ENCODE measurements at places on chromosomes 7 and 10. TPM values are rescaled to one million over a fixed set of nuclear protein-coding genes. Genes with fewer than 3 reads are reported as not detected.
A peak's percentile ranks its signal among the peaks of the same experiment; 100 is the strongest.

DNA sequence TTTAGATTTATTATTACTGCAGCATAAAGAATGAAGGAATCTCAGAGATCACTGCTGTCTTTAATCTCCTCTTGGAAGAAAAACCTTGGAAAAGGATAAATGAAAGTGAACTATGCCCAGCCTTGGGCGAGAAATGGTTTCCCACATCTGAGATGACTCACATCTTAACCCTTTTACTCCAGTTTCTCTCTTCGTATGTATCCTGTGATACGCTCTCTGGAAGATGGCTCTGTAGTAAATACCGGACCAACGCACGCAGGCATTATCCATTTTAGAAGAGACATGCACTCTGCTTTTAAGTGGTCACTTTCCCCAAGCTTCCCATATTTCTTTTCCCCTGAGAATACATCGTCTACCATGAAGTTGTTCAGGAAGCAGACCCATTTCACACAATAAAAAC lies 207.3 kb upstream of the BMPER start:
- H3K4me1 ChIP-seq = no peaks in the 10 kb centered on the region
- no peak for DNase-seq
- no peaks in the 10 kb centered on the region for H3K27me3 ChIP-seq
- no peak overlapping the region for H3K27ac ChIP-seq
- no peak overlapping the region for H3K4me3 ChIP-seq

- H3K27me3 ChIP-seq = peaks cover 2% of the 10 kb centered on the region
- H3K4me1 ChIP-seq = no peaks in the 10 kb centered on the region
- no peak overlapping the region for H3K27ac ChIP-seq
- no peaks in the 10 kb centered on the region for H3K36me3 ChIP-seq
- no peak overlapping the region for H3K4me3 ChIP-seq
These were observed 428.5 kb upstream of the MGMT start for GRCh38 chr10:129038522-129038921.

Gene CYP26A1
- 1.2 TPM for total RNA-seq

- H3K4me3 ChIP-seq = no peak overlapping the region
- H3K27ac ChIP-seq = no peak overlapping the region
- no peaks in the 10 kb centered on the region for H3K4me1 ChIP-seq
- no peaks in the 10 kb centered on the region for H3K36me3 ChIP-seq
- no peaks in the 10 kb centered on the region for H3K27me3 ChIP-seq
- no peak for DNase-seq
These were observed 92.0 kb upstream of the MKLN1 start for GRCh38 chr7:131235489-131236317.

DNA sequence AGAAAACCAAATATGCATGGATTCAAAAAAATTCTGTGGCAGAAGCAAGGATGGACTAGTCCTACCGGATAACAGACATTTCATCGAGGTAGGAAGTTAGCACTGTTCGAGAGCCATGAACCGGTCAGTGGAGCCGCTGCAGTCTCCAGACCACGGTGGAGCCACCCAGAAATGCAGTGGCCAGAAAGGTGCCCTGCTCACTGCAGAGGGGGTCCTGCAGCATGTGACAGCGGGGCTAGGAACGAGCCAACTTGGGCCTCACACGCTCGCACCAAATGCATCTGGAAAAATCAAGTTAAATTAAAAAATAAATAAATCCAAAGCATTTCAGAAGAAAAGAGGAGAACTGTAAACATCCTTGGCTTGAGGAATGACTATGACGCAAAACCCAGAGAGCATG lies 13.1 kb upstream of the CFAP46 start:
- no peak for DNase-seq
- no peak overlapping the region for H3K4me3 ChIP-seq
- H3K36me3 ChIP-seq = no peaks in the 10 kb centered on the region
- peaks cover 35% of the 10 kb centered on the region for H3K4me1 ChIP-seq

Gene PRKAR2B
- total RNA-seq = 56.3 TPM

DNA sequence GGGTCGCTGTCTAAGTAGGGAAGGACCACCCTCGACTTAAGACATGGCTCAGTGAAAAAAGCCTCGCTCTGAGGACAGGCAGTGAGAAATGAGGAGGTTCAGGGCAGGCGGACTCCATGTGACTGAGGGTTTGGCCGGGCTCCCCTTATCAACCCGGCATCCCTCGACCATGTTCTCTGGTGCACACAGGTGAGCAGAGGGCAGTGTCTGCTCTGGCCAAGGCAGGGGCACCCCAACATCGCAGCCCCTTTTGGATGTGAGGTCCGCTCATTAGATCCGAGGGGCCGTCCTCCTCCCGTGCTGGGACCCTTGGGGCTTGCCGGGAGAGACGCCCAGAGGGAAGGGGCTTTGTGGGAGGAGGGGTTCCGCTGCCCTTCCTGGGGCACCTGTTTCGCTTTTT lies 475.1 kb downstream of the DNAJB6 start:
- H3K27ac ChIP-seq = no peak overlapping the region
- no peak overlapping the region for H3K4me3 ChIP-seq
- H3K36me3 ChIP-seq = no peaks in the 10 kb centered on the region
- no peak for DNase-seq
- H3K27me3 ChIP-seq = no peaks in the 10 kb centered on the region

DNA sequence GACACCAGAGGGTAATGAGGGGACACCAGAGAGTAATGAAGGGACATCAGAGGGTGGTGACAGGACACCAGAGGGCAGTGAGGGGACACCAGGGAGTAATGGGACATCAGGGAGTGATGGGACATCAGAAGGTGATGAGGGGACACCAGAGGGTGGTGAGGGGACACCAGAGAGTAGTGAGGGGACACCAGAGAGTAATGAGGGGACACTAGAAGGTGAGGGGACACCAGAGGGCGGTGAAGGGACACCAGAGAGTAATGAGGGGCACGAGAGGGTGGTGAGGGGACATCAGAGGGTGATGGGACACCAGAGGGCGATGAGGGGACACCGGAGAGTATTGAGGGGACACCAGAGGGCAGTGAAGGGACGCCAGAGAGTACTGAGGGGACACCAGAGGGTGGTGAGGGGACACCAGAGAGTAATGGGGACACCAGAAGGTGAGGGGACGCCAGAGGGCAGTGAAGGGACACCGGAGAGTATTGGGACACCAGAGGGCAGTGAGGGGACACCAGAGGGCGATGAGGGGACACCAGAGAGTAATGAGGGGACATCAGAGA lies 10.6 kb downstream of the NACAD start:
- DNase-seq = no peak
- no peak overlapping the region for H3K4me3 ChIP-seq
- no peaks in the 10 kb centered on the region for H3K27me3 ChIP-seq
- H3K4me1 ChIP-seq = no peaks in the 10 kb centered on the region

Gene FAM25G
- not detected for total RNA-seq

DNA sequence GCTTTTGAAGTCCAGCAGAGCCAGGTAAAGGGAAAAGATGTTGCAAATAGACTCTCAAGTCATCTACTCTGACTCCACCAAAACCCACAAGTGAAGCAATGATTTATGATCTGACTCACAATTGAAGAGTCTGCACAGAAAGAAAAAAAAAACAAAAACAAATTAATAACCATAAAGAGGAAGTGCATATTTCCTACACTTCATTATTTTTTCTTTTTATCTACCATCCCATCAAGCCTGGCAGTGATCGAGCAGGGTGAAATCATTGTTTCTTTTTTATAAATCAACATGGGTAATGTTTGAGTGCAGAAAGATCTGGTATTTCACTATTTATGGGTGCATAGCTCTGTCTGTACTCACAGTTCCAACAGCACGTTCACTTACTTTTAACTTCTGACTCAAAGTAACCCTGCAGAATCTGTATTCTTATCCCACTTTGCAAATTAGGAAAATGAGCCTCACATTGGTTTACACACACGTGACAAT lies 829.0 kb downstream of the TNS3 start:
- peaks cover 6% of the 10 kb centered on the region for H3K4me1 ChIP-seq
- H3K27ac ChIP-seq = no peak overlapping the region
- H3K36me3 ChIP-seq = no peaks in the 10 kb centered on the region
- no peak overlapping the region for H3K4me3 ChIP-seq

GRCh38 chr7:155230169-155230593 lies 67.5 kb upstream of the INSIG1 start:
- no peak overlapping the region for H3K27ac ChIP-seq
- no peak for DNase-seq
- H3K27me3 ChIP-seq = no peaks in the 10 kb centered on the region
- no peak overlapping the region for H3K4me3 ChIP-seq
- no peaks in the 10 kb centered on the region for H3K36me3 ChIP-seq

DNA sequence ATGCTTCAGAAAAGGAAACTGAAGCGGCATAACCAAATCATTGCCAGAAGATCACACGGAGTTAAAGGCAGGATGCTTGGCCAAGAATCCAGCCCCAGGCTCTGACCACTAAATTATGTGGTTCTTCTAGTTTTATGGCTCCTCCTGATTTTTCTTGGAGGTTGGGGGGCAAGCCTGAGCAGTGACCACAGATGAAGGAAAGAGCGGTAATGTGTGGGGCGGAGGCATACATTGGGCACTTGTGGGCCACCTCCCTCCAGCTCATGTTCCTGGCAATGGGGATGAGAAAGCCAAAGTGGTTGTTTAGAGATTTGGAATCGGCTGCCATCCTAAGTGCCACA lies 3.2 kb downstream of the TRPV6 start:
- no peak overlapping the region for H3K27ac ChIP-seq
- H3K27me3 ChIP-seq = no peaks in the 10 kb centered on the region
- H3K4me1 ChIP-seq = no peaks in the 10 kb centered on the region
- H3K4me3 ChIP-seq = no peak overlapping the region
- DNase-seq = no peak

Gene LHPP
- 40.6 TPM for total RNA-seq

- no peak overlapping the region for H3K27ac ChIP-seq
- no peaks in the 10 kb centered on the region for H3K36me3 ChIP-seq
- H3K4me1 ChIP-seq = peaks cover 4% of the 10 kb centered on the region
- peaks cover 14% of the 10 kb centered on the region for H3K27me3 ChIP-seq
- DNase-seq = peak; percentile 67
- peak overlapping the region; percentile 54 for H3K4me3 ChIP-seq
These were observed 9.8 kb upstream of the GRB10 start for GRCh38 chr7:50792342-50793119.

Gene DGKB
- total RNA-seq = 0.86 TPM

Gene PTPRE
- 5.6 TPM for total RNA-seq

DNA sequence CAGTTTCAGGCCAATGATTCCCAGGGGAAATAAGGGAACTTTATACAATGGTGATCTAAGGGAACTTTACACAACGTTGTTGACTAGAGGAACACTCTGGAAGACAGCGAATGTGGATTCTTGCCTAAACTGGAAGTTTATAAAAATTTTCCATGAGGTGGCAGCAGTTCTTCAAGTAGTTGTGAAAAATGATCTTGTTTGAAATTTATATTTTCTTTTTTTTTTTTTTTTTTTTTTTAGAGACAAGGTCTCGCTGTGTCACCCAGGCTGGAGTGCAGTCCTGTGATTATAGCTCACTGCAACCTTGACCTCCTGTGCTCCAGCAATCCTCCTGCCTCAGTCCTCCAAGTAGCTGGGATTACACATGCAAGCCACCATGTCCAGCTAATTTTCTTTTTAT lies 32.1 kb upstream of the GTF2I start:
- H3K36me3 ChIP-seq = no peaks in the 10 kb centered on the region
- no peaks in the 10 kb centered on the region for H3K27me3 ChIP-seq
- no peak for DNase-seq
- H3K4me1 ChIP-seq = peaks cover 16% of the 10 kb centered on the region

- H3K4me1 ChIP-seq = no peaks in the 10 kb centered on the region
- H3K4me3 ChIP-seq = no peak overlapping the region
- H3K36me3 ChIP-seq = no peaks in the 10 kb centered on the region
These were observed 462.9 kb upstream of the ZMIZ1 start for GRCh38 chr10:78605800-78606350.

DNA sequence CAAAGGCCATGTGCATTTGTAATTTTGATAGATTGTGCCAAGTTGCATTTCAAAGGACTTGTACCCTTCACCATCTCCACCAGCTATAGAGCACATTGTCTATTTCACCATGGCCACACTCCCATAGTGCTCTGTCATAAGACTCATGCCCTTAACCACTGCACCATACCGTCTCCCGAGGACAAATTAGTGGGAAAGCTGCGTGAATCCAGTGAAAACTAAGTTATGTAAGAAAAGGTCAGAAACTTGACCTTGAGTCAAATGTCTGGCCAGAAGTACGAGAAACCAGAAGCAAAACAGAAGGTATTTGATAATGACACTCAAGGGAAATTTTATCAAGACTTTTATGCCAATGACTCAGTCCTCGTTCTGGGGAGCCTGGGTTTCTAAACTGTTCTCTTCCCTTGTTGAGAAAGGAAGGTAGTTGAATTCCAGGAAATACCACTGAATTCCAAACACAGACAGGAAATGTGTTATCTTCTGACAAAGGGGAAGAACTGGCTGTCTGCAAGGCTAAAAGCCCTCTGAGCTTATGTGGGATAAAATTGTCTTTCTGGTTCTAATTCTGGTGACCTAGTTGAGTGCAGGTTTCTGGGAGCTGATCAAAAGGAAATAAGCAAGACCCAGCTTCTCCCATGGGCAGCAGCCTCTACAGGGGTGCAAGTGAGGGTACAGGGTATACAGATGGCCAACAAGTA lies 49.7 kb downstream of the CDK1 start:
- peak; percentile 92 for DNase-seq
- peaks cover 6% of the 10 kb centered on the region for H3K4me1 ChIP-seq
- H3K36me3 ChIP-seq = no peaks in the 10 kb centered on the region
- no peaks in the 10 kb centered on the region for H3K27me3 ChIP-seq
- H3K27ac ChIP-seq = no peak overlapping the region
- H3K4me3 ChIP-seq = no peak overlapping the region

Gene MEPCE
- total RNA-seq = 41.7 TPM

DNA sequence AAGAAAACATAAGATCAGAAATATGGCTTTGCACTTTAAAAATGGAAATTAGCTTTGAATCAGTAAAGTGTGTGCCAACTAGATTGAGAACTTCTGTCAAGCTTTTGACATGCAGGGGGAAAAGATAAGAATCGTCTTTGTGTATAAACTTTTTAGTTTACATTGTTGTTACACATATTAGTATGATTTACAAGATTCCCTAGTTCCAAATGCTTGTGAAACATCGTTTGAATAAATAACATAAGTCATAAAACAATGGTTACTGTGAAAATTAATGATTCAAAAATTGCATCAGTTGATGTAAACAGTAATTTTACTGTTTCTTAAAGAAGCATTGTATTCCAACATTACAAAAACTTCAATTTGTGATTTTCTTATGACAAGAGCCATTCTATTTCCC lies 207.6 kb upstream of the MTPN start:
- no peak overlapping the region for H3K4me3 ChIP-seq
- H3K27ac ChIP-seq = no peak overlapping the region
- H3K4me1 ChIP-seq = peaks cover 12% of the 10 kb centered on the region
- no peaks in the 10 kb centered on the region for H3K36me3 ChIP-seq

GRCh38 chr7:35785250-35785649 lies 15.6 kb upstream of the SEPTIN7 start:
- no peaks in the 10 kb centered on the region for H3K4me1 ChIP-seq
- H3K27ac ChIP-seq = no peak overlapping the region
- no peak for DNase-seq
- no peaks in the 10 kb centered on the region for H3K27me3 ChIP-seq

- H3K4me1 ChIP-seq = no peaks in the 10 kb centered on the region
- no peaks in the 10 kb centered on the region for H3K27me3 ChIP-seq
- no peak overlapping the region for H3K4me3 ChIP-seq
- no peak for DNase-seq
- no peak overlapping the region for H3K27ac ChIP-seq
These were observed 318.2 kb upstream of the MEOX2 start for GRCh38 chr7:16004702-16005101.
